ENCODE measurements at places on chromosomes 11 and 22.

GRCh38 chr22:42560781-42561180 is 7.0 kb downstream of the SERHL2 start:
- DNase-seq = no peak

GRCh38 chr22:49081261-49081666 is 746.4 kb downstream of the BRD1 start:
- no peak for DNase-seq

GRCh38 chr11:134727204-134727603 is 315.2 kb upstream of the B3GAT1 start:
- peak; percentile 12 for DNase-seq

DNA sequence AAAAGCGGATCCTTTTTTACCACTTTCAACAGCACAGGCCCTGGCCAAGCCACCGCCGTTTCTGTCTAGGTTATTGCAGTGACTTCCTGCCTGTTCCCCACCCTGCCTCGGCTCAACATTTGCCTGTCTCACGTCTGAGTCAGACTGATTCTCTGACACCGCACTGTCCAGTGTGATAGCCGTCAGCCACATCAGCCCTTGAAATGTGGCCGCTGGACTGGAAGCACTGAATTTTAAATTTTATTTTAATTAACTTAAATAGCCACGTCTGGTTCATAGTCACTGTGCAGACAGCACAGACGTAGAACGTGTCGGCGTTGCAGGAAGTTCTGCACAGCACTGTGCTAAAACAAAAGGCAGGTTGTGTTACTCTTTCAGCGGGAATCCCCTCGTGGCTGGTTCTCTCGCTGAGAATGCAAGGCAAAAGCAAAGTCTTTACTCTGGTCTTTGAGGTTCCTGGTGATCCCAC is 56.3 kb upstream of the ADSL start:
- no peak for DNase-seq

DNA sequence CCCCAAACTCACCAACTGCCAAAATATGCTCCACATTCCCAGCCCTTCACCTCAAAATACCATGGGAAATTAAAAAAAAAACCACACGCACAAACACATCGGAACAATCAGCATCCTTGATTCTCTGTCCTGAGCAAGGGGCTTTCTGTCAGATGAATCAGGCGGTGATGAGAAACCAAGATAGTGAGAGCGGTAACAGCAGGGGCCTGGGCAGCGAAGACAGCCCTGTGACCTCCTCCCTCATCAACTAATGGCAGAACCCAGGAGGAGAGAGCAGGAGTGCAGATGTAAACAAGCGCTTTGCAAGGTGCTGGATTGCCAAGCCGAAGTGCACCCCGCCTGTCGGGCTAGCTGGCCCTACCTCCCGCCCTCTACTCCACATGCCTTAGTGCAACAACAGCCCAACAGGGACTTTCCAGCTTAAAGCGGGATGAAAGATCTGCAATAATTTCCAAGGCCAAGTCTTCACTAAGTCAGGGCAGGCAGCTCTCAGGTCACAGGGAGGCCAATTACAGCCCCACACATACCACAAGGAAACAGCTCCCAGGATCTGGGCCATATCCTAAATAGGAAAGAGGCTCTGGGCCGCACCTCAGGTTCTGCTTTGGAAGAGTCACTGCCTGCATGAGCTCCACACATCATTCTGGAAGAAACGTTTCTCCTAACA is 72.2 kb upstream of the BID start:
- no peak for DNase-seq

GRCh38 chr11:92751594-92751993 is 217.9 kb upstream of the MTNR1B start:
- DNase-seq = no peak

DNA sequence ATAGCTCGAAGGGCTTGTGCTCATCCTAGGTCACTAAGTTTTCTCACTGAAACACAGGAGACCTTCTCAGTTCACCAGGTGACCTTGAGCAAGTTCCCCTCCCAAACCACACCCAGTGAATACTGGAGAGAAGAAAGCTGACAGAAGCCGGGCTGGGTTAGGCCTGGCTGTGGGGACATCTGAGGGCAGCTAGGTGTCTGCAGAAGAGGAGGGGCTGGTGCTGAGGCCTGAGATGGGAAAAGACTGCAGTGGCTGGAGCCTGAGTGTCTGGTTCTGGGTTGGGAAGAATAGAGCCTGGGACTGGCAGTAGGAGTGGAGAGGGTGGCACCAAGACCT is 602 bp upstream of the INPP5J start:
- no peak for DNase-seq

DNA sequence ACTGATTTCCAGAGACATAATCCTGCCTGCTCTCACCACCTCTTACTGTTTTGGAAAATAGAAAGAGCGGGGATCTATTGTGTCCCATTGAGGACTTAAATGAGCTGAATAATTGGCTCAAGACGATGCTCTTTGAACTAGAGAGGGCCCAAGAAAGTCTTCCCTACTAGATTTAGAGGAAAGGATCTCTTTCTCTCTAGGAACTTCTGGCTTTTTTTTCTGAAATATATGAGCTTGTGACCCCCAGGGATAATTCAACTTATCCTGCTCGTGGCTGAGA is 461.4 kb upstream of the KIRREL3 start:
- DNase-seq = no peak

DNA sequence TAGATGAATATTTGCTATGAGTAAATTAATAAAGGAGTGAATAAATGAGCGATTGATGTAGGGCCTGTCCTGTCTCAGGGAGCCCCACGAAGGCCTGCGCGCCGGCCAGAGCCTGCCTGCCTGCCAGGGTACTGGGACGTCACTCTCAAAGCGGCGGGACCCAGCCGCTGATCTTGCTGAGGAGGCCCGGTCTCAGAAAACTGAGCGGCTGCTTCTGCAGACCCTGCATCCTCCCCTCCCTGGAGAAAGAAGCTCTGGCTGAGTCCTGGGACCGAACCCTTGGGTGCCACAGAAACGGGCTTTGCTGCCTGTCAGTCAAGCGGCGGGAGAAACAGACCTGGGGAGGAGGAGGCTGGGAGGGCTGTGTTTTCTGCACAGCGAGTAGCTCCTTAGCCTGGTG is 91.6 kb upstream of the B3GAT1 start:
- no peak for DNase-seq

DNA sequence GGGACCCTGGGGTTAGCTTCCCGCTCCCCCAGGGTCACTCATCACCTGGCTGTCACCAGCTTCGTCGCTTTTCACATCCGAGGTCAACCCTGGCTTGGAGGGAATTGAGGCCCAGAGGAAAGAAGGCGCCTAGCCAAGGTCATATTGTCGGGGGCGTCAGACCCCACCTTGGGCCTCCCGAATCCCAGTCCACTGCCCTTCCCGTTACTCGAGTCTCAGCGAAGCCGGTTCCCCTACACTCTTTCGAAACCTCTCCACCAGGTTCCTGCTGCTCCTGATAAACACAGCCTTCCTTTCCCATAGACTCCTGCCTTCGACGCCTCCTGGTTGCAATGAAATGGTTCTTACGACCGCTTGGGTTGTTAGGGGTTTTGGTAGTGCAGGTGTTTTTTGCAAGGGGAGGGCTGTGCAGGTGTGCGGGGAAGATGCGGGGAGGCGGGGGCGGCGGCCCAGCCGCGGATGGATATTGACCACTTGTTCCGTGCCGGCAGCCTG is 642 bp downstream of the NAA40 start:
- peak; percentile 37 for DNase-seq

DNA sequence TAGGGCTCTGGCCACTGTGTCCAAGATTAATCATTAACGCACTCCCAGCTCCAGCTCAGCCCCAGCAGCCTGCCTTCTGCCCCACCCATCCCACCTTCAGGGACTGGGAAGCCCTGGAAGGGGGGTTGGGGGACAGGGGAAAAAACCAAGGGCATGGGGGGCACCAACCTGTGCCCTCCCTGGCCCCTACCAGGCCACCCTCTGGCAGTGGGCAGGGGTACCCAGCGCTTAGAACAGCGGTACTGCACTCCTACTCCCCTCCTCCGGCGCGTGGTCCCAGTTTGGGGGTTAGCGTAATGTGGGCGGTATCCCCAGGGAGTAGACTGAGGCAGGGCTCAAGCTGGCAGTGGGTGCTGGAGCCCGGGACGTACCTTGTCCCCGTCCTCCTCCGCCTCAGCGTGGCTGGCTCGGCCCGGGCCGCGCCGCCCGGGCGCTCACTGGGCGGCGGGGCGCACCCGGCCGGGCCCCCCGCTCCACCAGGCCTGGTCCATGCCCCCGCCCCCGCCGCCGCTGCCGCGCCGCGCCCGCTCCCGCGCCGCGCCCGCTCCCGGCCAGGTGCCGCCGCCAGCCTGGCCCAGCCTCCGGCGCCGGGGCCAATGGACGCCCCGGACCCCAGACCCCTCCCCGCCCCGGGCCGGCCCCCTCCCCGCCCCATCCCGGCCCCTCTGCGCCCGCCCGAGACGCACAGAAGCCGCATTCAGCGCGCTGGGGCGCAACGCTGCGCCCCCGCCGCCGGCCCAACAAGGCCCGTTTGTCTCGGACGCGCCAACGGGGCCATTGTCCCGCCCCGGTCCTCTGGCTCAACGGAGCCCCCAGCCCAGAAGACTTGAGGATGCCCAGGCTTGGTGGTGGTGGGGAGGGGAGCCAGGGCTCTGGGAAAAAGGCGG is at the start of gene GAL3ST1:
GAL3ST1 (minus strand) TSS at position 571 of the 887 bp plus-strand sequence. CDS start 17,273 bp downstream, outside the sequence.
- no peak for DNase-seq

- no peak for DNase-seq
Measured at GRCh38 chr11:47258317-47258902, 614 bp downstream of the NR1H3 start.

- DNase-seq = no peak
Measured at GRCh38 chr11:118227865-118228785, 3.3 kb upstream of the JAML start.

DNA sequence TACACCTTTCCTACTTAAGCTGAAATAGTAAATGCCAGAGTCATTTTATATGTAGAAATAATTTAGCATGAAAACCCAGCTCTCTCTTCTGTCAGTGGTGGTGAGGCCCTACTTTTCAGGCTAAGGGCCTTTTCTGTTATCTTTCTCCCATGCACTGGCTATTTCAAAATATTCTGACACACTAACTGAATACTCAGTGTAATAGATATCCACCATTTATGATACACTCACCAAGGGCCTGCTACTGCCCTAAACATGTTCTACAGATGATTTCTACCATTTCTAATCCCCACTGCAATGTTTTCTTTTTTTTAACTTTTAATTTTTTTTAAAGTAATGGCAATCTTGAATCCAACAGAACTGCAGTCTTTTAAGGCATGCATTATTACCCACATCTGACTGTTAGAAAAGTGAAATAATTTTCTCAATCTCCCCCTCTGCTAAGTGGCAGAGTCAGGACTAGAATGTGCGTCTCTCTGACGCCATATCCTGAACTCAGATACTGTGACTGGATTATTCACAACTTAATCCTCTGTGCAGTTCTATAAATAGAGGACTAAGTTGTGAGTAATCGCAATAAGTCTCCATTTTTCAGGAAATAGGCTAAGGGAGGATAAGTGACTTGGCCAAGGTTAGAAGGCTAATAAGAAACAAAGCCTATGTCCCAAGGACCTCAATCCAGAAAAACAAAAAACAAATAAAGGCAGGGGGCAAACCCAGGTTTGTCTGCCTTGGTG is 44.0 kb downstream of the GRAMD1B start:
- DNase-seq = peak; percentile 92

GRCh38 chr11:65053827-65054508 is 4.4 kb downstream of the NAALADL1 start:
- no peak for DNase-seq

GRCh38 chr22:44622147-44622427 is 79.9 kb upstream of the PRR5 start:
- DNase-seq = no peak

DNA sequence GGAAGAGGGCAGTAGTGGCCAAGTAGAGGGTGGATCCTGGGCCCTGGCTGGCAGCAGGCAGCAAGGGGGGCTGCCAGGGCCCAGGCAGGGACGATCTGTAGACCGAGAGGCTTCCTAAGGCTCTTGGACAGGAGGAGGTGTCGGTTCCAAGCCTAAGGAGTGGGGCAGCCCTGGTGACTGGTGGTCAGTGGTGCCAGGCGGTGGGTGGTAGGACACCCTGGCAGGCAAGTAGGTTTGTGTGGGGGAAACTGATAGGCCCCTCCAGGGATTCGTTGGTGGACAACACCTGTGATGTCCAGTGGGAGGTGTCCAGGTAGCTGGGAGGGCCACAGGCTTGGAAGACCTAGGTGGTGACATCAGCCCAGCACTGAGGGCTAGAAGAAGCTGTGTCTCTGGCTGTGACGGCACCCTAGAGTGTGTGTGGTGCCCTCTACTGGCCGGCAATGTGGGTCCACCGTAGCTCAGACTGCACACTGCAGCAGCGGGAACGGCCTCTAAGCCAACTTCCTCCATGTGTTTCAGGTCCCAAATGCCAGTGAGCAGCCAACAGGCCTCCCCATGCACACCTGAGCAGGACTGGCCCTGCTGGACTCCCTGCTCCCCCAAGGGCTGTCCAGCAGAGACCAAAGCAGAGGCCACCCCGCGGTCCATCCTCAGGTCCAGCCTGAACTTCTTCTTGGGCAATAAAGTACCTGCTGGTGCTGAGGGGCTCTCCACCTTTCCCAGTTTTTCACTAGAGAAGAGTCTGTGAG is 9.4 kb upstream of the SAMM50 start:
- DNase-seq = peak; percentile 41

GRCh38 chr11:128831174-128832120 is 35.6 kb downstream of the KCNJ1 start:
- DNase-seq = peak; percentile 78

- no peak for DNase-seq
Measured at GRCh38 chr11:12409621-12410005, 32.2 kb downstream of the PARVA start.

DNA sequence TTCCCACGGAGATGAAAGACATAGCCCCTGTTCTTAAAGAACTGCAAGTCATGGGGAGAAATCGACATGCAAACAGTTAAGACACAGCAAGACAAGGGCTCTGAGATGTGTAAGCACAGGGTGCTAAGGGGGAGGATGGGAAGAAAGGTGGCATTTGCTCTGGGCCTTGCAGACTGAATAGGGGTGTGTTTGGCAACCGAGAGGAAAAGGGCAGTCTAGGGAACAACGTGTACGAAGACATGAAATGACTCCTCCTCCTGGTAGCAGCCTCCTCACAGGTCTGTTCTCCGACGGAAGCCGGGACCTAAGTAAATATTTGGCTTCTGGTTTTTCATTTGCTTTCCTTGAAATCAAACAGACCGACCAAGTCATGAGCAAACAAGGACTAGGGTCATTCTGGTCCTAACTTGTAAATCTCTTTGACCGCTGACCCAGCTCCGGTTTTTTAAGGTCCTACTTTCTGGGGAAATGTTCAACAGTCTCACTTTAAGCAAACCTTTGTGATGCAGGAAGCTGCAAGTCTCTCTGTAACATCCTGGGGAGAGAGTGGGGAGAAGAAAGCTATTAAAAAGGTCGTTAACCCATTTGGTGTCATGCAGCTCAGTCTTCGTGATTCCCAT is 19.7 kb downstream of the NNMT start:
- DNase-seq = no peak

DNA sequence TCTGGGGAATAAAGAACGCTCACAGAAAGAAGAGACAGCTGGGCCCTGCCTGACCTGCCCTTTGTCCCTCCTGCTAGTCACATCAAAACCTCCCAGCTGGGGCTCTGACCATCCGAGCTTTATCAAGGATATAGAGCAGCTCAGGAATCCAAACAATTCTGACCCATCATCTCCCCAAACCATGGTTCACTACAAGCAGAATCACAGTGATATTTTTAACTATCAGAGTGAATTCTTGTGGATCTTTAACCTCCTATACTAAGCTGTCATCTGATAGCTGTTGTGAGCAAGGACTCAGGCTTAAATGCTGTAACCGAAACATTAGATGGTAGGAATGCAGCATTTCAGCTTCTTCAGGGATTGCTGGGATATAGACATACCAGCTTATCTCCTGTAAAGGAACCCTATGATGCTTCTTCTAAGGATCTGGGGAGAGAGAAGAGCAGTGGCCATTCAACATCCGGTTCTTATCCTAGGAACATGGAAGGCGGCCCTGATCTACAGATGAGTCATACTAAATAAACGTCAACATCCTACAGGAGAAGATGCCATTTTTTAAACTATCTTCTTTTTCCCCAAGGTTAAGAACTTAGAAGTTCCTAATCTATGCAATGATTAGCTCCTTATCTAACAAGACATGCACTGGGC is 84.7 kb upstream of the AKIP1 start:
- peak; percentile 71 for DNase-seq
